Right ventricle myocardium inferior (tissue), 1 donor: ENCODE measurements at places on chromosomes 5 and 9. TPM values are rescaled to one million over a fixed set of nuclear protein-coding genes. Genes with fewer than 3 reads are reported as not detected.

Gene BTNL9
- 37.6 TPM for total RNA-seq

Gene NUTM2G
- not detected for total RNA-seq

Gene CDH9
- total RNA-seq: not detected

Gene PAIP2
- 144 TPM for total RNA-seq

Gene SLC1A3
- 95.4 TPM for total RNA-seq

Gene CD14
- total RNA-seq: 46.1 TPM

Gene PCDHGA10
- total RNA-seq: 4.1 TPM

Gene CAST
- 461 TPM for total RNA-seq

Gene SH3RF2
- 267 TPM for total RNA-seq

Gene CCL27
- total RNA-seq: not detected

Gene SOX30
- total RNA-seq: 0.19 TPM

Gene GABRB2
- total RNA-seq: 0.05 TPM
